HuH-7.5 (cell line): ENCODE measurements at places on chromosomes 5 and 9.

DNA sequence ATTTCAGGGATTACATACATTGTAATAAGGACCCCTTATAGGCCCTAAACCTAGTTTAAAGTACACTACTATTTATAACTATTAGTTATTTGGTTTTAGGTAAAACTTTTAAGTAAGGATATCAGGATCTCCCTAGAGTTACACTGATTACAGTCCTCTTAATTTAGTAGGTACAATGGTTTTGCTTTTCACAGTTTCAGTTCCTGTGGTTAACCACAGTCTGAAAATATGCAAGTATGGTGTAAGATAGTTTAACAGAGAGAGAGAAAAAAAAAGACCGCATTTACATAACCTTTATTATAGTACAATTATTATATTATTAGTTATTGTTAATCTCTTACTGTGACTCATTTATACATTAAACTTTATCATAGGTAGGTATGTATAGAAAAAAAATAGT lies 725.3 kb upstream of the PTPRD start:
- DNase-seq: no peak

GRCh38 chr5:108436696-108437095 lies 54.8 kb upstream of the FBXL17 start:
- no peak for DNase-seq

DNA sequence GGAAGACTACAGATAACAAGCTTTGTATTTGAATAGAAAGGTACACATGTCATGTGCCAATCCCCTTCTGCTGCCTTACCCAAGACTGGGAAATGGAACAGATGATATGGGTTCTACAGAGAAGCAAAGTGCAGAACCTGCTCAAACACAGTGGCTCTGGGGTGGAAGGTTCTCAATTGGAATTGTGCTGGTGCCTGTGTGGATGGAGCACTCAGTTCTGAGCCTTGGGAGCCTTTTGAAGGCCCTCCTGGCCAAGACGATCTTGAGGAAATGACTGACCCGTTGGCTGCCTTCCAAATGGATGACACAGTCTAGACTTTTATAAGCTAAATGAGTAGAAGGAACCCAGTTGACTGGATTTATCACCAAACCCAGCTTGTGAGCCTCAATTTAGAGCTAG lies 4.2 kb upstream of the PRSS3 start:
- DNase-seq: no peak

DNA sequence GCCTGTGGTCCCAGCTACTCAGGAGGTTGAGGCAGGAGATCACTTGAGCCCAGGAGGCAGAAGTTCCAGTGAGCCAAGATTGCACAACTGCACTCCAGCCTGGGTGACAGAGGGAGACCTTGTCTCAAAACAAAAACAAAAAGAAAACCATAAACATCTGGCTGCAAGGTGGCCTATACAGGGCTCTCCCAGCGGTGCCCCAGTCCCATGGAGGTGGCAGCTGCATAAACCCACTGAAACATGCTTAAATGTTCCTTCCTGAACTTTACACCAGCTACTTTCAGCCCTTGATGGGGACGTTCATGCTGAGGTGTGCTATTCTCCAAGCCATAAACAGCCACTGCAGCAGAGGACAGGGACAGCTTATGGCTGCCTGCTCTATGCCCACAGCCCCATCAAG lies 35.6 kb downstream of the DROSHA start:
- DNase-seq: no peak

- no peak for DNase-seq
Observed at GRCh38 chr9:107046692-107047091, 183.7 kb downstream of the ZNF462 start.

GRCh38 chr5:177530638-177531037 lies 13.9 kb upstream of the DDX41 start:
- DNase-seq: no peak

DNA sequence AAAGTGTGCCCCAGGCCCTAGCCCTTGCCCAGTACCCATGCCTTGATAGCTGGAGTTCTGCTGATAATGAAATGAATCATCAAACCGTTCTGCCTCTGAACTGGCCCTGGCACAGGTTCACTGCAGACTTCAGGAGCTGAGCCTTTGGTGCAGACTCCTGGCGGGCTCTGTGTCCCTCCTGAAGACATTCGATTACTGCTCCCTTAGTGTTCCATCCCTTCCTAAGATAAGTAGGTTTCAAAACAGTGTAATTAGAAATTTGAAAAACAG lies 97.2 kb downstream of the MVB12B start:
- DNase-seq: no peak

- no peak for DNase-seq
Observed at GRCh38 chr5:155101697-155102096, 88.1 kb downstream of the KIF4B start.

DNA sequence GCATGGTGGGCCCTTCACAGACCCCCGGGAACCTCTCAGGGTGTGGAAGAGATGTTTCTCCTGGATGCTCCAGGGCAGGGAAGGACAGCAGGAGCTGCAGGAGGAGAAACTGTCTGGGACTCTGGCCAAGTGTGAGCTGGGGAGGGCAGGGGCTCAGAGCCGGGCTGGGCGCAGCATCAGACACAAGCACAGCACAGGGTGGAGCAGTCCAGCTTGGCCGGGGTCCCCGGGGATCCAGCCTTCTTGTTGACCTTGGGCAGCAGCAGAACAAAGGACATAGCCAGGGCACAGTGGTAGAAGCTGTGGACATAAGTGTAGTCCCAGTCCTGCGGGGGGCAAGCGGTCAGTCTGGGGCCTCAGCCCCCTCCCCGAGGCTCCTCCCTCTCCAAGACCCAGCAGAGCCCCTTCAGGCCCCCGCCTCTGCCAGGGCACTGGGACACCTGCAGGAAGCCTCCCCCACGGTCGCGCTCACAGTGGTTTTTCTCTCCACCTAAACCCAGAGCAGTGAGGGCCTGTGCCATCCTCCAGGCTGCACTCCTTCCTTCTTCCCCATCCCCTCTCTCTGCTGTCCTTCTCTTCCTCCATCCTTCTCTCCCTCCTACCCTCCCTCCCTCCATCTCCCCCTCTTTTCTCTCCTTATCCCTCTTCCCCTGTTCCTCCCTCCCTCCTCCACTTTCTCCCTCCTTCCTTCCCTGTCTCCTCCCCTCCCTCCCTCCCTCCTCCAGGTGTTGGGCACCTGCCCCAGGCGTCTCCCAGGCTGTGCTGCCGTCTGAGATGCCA lies 10.1 kb downstream of the MYMK start:
- no peak for DNase-seq

DNA sequence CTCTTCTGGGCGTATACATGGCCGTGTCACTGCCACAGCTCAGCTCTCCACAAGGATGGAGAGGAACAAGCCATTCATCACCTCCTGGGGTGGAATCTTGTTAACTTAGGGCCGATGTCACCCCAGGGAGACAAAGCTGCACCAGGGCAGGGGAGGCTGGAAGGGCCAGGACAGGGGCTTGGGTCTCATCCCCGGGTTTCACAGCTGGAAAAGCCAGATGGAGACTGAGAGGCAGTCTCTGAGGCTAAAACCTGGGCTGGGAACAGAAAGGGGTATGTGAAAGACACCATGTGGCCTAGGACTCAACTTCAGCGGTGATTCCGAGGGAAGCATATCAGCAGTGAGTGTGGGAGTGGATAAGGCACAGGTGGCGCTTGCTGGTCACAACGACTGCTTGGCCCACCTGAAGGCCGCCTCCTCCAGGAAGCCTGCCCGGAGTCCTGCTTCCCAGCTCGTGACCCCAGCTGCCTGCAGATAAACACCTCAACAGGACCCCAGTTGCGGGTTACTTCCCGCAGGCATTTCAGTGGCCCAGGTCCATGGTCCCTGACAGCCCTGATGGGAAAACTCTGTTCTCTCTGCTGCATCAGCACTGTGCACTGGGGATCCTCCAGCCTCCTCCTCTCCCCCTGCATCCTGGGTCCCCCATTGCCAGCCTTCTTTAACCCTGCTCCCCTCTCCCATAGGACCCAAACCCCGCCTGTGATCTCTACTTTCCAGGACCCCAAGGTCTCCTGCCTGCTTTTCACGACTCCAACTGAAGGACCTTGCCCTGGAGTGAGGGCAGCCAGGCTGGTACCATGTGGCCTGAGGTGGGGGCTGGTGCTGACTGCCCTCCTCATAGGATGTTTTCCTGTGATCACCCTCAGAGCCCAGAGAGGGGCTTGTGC lies 51.7 kb upstream of the FCN1 start:
- DNase-seq: no peak

GRCh38 chr5:33827885-33828284 lies 63.9 kb downstream of the ADAMTS12 start:
- DNase-seq: no peak

GRCh38 chr5:33180900-33181299 lies 259.9 kb upstream of the TARS1 start:
- no peak for DNase-seq

DNA sequence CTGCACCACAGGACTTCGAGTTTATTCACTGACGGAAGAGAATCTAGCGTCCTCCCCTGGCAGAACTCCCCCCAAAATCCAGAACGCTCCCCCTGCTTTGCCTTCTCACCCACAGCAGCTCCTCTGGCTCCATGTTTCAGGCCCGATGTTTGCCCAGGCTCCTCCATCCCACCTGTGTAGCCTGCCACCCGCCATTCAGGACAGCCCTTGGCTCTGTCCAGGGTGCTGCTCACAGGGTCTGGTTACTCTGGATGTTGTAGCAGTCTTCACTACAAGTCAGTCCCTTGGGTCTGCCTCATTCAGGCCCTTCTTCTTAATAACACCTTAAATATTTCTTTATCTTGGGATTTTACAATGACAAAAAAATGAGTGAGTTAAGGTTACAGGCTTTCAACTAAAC lies 41.3 kb upstream of the SV2C start:
- no peak for DNase-seq

DNA sequence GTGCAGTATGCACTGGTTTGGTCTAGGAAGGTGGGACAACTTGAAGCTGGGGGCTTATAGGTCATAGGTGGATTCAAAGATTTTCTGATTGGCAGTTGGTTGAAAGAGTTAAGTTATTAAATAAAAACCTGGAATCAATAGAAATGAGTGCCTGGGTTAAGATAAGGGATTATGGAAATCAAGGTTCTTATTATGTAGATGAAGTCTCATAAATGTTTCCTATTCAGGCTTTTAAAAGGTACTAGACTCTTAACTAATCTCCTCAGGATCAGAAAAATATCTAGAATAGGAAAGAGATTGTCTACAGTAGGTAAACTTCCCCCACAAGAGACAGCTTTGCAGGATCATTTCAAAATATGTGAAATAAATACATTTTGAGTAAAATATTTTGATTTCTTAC lies 163.3 kb upstream of the FBN2 start:
- no peak for DNase-seq

- peak; percentile 4 for DNase-seq
Observed at GRCh38 chr5:128674837-128675446, 136.9 kb upstream of the FBN2 start.

- no peak for DNase-seq
Observed at GRCh38 chr5:151733358-151734063, 24.9 kb downstream of the ATOX1 start.

- no peak for DNase-seq
Observed at GRCh38 chr5:114332925-114333324, 28.9 kb upstream of the KCNN2 start.

DNA sequence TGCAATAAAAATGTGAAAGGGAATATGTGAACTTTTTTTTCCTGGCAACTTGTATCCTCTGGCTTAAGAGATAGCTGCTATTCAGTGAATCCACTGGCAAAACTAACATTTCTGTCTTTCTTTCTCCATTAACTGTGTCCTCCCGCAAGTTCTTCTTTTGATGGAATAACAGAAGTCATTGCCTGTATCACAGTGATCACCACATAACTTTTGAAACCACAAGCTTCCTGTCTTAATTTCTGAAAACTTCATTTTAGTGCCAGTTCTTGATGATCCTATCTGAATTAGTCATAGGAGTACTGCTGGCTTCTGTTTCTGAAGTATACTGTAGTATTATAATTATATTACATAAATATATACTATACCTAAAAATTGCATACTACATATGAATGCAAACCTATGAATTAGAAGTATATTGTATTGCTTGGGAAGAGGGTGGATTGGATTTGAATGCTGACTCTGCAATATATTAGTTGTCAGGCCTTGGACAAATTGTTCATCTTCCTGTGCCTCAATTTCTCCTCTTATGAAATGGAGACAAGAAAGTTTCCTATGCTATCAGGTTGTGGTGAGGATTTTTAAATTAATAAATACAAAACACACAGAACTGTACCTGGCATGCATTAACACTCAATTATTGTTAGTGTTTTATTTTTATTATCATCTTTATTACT lies 441.6 kb downstream of the CETN3 start:
- no peak for DNase-seq

GRCh38 chr5:25006734-25007133 lies 362.0 kb upstream of the CDH10 start:
- DNase-seq: no peak

DNA sequence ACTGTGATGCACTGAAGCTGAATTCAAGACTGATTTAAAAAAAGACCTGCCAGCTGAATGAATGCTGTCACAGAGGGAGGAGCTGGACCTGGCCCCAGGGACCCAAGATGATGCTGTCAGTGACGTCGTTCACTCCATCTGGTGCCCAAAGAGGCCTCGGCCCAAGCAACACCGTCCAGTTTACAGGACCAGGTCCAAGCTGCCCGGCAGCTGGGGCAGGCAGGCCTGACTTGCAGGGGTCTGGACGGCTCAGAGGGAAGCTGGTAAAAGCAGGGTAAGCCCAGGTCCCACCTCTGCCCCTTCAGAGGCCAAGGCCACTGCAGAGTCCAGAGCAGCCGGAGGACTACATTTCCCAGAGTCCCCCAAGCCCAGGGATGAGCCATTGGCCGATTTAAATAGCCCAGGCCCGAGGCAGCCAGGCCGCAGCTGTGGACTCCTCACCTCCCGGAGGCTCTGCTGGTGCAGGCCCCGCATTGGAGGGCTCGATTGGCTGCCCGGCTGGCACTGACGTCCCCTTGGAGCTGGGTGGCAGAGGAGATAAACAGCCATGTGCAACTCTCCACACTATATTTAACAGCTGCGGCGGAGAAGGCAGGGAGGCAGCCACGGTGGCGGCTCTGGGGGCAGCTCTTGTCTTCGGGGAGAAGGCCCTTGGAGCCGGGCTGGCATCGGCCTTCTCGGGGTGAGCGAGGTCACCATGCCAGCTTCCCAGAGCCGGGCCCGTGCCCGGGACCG lies at the start of gene PLPP7:
TSS of gene PLPP7 (plus strand) at position 423 of the 735 bp plus-strand sequence. CDS start at position 698, 275 bp downstream.
- DNase-seq: peak; percentile 97

GRCh38 chr5:140051950-140052349 lies 8.9 kb upstream of the NRG2 start:
- no peak for DNase-seq

GRCh38 chr5:65672796-65673195 lies 48.0 kb downstream of the SHLD3 start:
- DNase-seq: no peak

- no peak for DNase-seq
Observed at GRCh38 chr5:66074901-66075300, 69.2 kb upstream of the SREK1 start.

DNA sequence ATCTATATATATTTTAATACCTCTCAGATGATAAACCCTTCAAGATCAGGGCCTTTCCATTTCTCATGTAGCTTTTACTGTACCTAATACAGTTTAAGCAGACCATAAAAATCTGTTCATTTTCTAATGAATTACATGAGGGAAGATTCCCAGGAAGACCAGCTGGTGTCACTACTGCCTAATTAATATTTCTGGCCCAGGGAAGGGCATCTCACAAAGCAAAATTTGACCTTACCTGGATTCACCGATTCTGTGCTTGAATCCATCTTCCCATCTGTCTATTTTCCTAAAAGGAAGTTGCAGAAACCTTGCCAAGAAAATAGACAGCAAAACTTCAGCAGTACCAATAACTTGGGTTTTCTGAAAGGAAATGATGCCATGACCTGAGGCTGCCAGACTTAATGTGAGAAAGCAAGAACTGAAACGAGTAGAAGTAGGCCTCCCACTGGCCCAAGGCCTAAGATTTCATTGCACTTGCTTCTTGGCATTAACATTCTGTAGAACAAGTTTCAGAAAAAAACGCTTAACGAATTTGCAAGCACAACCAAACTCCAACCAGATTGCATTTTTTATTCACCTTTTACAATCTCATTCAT lies 83.0 kb upstream of the GLIS3 start:
- DNase-seq: no peak
